A549 treated with Mapracorat at 1 μM for 4 hours (cell line): ENCODE measurements at places on chromosomes 1 and 21. TPM values are rescaled to one million over a fixed set of nuclear protein-coding genes. Genes with fewer than 3 reads are reported as not detected.

The TRIM67 gene
- 0.12 to 0.19 TPM (median 0.14 TPM) in 5 replicates for total RNA-seq

The CLCA4 gene
- not detected in 5 replicates for total RNA-seq

The DEPDC1 gene
- total RNA-seq: 10.1 to 15.1 TPM (median 13.5 TPM) in 5 replicates

The PPP1R8 gene
- total RNA-seq: 33.0 to 40.8 TPM (median 37.6 TPM) in 5 replicates

The GPR37L1 gene
- total RNA-seq: 0.10 to 0.16 TPM (median 0.15 TPM) in 5 replicates

The TFF2 gene
- not detected in 5 replicates for total RNA-seq

The KIF2C gene
- 36.7 to 41.0 TPM (median 39.3 TPM) in 5 replicates for total RNA-seq

The MROH9 gene
- total RNA-seq: not detected in 5 replicates

The MAGOH gene
- 61.4 to 97.6 TPM (median 64.4 TPM) in 5 replicates for total RNA-seq

The NUF2 gene
- 22.9 to 29.3 TPM (median 27.2 TPM) in 5 replicates for total RNA-seq

The ARHGEF16 gene
- total RNA-seq: 3.2 to 6.1 TPM (median 4.8 TPM) in 5 replicates

The IL22RA1 gene
- total RNA-seq: 6.2 to 7.9 TPM (median 7.2 TPM) in 5 replicates

The RAVER2 gene
- total RNA-seq: 3.9 to 5.3 TPM (median 4.7 TPM) in 5 replicates

The MTARC1 gene
- total RNA-seq: 8.0 to 9.4 TPM (median 9.0 TPM) in 5 replicates

The NECTIN4 gene
- total RNA-seq: 1.5 to 2.2 TPM (median 1.9 TPM) in 5 replicates

The GPR153 gene
- total RNA-seq: 2.6 to 3.7 TPM (median 3.4 TPM) in 5 replicates
